CD8-positive, alpha-beta T cell (primary cell): ENCODE measurements at places on chromosomes 7 and 10.

DNA sequence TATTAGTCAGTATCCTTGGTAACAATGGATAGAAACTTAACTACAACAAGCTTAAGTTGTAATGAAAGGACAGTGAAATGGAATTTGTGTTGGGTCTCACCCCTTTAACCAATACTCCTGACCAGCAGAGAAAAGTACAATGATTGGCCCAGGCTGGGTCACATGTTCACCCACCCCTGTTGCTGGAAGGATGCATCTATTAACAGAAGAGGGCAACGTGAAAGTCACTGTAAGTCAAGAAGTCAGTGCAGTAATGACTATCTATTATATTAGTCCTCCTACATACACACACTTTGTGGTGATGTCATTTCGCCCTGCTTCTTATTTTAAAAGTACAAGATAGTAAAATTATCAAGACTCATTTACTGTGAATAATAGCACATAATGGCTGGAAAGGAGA is 16.2 kb downstream of the PNLIPRP2 start:
- no peak for DNase-seq

- no peak for DNase-seq
Measured at GRCh38 chr7:26856176-26856985, 8.0 kb downstream of the SKAP2 start.

DNA sequence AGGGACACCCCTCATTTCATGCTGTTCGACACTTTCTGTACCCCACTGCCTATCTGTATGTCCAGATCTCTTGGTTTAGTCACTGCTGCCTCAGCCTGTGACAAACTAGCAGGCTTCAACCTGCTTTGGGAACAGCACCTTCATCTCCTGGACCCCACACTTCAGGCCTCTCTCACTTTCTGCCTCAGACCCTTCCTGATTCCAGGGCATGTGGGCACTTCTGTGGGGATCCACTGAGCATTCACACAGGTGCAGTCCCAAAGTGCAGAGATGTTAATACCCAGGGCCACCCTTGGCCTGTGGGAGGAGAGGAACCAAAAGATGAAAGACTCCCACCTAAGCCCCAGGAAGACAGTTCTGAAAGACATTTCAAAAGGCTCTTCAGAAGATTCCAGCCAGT is 29.4 kb upstream of the C10orf71 start:
- DNase-seq, result no peak

DNA sequence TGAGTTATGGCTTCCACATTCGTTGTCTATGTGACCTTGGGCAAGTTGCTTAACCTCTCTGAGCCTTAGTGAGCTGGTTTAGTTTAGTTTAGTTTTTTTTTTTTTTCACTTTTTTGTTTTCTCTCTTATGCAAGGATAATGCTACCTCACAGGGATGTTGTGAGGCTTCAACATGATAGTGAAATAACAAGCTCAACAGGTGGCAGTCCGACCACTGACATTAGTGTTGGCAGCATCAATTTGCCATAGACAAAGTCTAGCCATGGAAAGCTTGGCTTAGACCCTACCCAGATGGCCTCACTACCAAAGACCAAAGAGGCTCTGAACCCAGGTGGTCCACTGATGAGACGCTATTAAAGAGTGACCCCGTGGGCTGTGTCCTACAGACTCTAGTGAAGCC is 27.2 kb upstream of the UNC5B start:
- DNase-seq, result no peak

- DNase-seq, result no peak
Measured at GRCh38 chr10:131902211-131902610, 1.4 kb downstream of the PPP2R2D start.

DNA sequence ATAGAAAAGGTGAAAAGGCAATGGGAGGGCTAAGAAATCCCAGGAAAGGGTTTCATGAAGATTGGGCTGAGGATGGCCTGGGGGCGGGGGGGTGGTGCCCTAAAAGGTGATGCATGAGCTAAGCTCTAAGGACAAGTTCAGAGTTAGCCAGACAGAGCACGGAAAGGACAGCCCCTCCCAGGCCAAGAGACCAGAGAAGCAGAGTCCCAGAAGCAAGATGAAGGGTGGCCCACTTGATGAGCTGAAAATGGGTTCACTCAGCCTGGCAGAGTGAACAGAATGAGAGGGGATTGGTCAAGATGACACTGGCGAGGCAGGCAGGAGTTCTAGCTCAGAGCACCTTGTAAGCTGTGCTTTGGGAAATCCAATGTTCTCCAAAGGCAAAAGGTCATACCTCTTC is 89.4 kb upstream of the GPR26 start:
- DNase-seq, result no peak

GRCh38 chr10:11670381-11670780 is 58.9 kb upstream of the USP6NL start:
- DNase-seq, result no peak
